ENCODE measurements at places on chromosomes 5 and 9.

DNA sequence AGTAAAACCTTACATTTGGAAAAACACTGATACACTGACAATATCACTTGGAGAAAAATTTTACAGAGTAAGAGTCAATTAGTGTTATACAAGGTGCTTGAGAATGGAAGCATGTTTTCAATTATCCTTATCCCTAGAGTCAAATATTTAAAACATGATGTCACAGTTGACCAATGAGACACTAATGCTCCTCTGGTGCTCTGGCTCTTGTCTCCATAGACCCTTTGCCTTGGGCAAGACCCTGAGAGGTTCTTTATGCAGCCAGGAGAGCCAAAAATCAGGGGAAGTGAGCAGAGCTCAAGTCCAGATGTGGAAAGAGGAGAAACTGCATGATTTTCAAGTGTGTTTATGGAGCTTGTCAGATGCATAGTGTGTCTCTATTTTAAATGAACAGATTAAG, 153.9 kb downstream of the MARCHF11 start:
- DNase-seq = no peak

- peak; percentile 60 for DNase-seq
These were observed 118.0 kb downstream of the ESM1 start for GRCh38 chr5:54867310-54867944.

DNA sequence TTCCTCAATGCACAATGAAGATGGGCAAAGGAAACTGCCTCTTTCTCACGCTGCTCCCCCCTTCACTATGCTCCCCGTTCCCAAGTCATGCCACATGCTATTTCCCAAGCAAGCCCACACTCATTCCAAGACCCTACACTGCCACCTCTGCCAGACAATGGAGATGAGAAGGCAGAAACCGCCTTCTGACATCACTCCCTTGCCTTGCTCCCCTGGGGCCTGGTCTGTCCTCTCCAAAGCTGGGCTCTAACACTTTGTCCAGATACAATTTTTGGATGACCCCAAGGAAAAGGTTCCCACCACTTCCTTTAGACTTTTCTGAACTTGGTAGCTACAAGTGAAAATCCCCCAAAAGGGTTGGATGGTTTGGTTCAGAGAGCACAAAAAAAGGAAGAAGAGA, 7.2 kb upstream of the ADRA1B start:
- DNase-seq = no peak

DNA sequence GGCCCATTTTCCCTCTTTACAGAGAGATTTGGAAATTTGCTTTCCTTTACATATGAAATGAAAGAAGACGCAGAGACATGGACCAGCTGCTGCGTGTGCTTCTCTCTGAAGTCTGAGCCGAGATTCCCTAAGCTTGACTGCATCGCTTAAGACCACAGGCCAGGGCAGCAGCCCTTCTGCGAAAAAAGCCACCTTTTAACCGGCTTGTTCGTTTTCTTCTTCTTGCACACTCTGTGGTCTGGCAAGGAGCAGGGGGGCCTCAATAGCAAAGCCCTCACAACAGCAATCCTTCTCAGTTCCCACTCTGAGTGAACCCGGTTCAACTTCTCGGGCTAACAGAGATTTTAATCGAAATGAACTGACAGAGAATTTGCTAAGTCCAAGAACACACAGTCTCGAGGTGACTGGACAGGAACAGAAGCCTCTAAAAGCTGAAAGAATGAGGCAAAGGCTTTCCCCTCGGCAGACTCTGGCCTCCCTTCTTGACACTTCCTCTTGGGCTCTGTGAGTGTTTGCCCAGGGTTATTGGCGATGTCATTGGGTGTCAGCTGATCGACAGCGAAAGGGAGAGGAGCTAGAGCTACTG, 512.9 kb upstream of the KLF4 start:
- peak; percentile 10 for DNase-seq

DNA sequence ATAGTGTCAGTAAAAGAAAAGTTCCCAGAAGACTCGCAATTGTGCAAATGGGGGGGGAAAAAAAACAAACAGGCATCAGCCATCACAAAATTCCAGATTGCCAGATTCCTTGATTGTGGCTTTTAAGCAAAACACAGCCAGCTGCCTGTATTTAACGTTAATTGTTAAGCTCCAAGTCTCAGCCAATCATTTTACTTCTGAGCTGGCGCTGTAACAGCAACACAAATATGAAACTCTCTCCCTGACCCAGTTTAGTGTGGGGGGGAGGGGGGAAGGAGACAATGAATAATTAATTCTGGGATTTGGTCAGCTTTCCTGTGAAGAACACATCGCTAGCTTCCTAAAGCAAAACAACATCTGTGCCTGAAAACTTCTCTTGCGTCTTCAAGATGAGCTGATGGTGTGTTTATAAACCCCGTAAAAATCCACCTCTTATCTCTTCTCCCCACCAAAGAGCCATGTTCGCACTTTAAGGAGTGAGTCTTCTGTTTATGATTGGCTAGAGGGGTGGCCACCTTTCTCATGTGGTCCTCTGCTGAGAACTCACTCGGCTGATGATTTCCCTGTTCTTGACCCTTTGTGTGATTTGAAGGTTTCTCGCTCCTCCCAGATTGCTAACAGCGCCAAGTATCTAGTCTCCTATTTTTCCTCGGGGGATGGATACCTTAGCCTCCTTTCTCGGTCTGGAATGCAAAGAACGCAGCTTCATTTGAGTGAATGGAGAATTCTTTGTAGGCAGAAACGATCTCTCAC, 160.2 kb upstream of the DAPK1 start:
- peak; percentile 84 for DNase-seq

DNA sequence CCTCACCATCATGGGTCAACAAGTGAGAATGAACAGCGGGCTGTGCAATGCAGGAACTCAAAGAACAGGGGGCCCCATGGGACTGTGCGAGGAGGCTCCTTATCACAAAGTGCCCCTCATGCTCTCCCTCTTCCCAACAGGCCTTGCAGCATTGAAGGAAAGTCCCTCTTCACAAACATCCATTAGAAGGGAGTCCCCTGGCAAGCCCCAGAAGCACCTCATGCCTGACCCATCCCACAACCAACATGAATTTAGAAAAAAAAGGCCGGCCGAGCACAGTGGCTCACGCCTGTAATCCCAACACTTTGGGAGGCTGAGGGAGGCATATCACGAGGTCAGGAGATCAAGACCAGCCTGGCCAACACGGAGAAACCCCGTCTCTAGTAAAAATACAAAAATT, 122.6 kb upstream of the FSTL4 start:
- no peak for DNase-seq

DNA sequence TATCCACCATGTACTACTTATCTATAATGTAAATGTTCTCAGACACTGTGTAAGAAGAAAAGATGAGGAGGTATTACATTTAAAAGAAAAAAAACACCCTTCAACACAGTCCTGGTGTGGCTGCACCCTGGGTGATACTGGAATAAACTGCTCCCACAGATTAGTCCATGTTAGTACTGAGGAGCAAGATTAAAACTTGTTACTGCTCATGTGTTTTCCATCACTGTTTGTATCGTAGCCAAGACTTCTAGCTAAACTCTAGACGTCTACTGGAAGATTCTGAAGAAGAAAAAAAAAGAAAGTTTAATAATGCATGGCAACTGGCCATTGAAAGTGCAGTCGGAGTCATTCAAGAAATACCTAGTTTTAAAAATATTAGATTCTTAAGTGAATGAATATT, at the start of gene ASPN:
TSS of gene ASPN (minus strand) at position 178 of the 400 bp plus-strand sequence.
- no peak for DNase-seq

DNA sequence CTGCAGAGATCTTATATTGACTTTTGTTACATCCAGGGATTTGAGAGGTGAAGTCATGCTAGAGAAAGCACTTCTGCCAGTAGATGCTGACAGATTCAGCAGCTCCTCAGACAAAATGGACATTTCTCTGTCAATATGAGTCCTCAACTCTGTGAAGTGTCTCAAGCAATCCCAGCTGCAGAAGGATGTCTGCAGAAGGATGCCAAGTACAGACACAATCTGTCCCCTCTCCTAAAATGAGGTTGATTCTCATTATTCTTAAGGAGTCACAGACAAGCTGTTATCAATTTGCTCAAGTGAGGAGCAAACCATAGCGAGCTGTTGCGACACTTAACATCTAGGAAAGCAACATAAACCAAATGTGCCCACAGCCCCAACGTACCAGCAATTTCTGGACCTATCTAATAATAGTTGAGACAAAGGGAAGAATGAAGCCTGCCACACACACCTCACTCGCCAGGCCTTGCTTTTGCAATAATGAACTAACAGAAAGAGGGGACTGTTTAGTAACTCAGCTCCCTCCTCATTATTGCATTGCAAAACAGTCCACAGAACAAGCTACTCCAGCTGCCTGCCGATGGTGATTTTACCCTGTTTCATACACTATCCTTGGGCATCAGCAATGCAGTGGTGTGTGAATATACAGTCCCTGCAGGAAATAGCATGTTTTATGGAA, 364.2 kb upstream of the PDE4D start:
- DNase-seq = peak; percentile 8

DNA sequence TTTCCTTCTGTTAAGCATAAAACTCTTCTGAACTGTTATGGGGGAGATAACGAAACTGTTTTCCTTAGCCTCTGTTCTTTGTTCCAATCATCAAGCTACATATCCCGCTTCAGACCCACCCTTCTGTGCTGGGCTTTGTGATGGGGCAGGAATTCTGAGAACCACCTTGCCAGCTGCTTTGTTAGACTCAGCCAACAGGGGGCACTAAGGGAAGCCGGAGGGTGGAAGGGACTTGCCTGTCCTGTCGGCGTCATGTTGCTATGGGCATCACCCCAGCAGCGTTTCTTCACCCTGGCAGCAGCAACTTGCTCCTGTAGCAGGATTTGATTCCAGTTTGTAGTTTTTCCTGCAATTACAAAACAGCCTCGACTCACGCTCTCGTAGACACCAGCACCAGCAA, 169.1 kb downstream of the CAAP1 start:
- no peak for DNase-seq

DNA sequence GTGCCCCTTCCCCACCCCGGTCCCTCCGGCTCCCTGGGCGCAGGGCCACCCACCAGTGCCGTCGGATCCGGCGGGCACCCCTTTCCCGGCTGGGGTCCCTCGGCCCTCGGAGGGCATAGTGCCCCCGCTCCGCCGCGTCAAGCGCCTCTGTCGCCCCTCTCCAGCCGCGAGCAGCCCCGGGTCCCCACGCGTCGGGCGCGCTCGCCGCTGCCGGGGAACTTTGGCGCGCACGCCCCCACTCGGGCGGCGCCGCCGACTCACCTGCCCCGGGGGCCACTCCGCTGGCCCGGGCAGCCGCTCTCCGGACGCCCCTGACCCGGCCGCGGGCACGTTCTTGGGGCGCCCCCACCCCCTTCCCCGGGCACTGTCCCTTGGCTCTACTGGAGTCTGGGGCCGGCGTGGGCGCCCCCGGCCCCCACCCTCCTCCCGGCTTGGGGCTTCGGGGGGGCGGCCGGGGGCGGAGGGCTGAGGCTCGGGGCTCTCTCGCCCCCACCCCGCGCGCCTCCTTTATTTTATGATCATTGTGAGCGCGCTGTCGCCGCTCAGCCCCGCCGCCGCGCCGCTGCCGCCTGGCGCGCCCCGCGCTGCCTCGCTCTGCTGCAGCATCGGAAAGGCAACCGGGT, 1.1 kb upstream of the FAM78A start:
- no peak for DNase-seq

- no peak for DNase-seq
These were observed at the start of gene GMCL2 for GRCh38 chr5:178187014-178187413. Gene GMCL2 (minus strand): TSS chr5:178187371. CDS start chr5:178187299, 72 bp downstream.

DNA sequence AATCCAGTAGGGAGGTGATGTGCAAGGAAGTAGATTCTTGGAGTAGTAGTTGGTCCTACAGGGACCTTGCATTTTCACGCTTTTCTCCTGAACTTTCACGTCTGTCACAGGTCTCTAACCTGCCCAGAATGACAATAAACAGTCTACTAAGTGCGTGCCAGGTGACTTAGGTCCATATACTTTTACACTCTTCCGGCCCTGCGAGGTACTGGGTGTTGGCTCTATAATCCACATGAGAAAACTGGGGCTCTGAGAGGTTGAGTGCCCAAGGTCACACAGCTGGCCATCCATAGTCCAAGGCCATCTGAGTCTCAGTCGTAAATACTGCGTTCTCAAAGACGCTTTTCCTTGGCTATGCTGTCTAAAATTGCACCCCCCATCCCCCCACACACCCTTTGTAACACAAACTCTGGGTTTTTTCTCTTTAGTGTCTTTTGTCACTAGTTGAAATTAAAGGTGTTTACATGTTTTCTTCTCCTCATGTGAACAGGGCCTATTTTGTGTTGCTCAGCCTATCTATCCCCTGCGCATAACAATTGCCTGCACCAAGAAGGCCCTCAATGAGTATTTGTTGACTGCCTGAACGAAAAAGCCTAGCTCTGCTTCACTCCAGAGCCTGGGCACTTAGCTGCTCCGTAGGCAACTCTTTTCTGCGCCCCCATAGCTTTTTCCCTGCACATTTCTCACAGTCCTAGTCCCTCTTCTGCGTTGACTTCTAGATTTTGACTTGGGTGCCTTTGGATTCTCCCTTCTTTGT, 943 bp downstream of the SFXN1 start:
- DNase-seq = no peak

- peak; percentile 94 for DNase-seq
These were observed at the start of gene MEGF9 for GRCh38 chr9:120714088-120714845. Gene MEGF9 (minus strand): TSS chr9:120714470. CDS start chr9:120714358, 112 bp downstream.

DNA sequence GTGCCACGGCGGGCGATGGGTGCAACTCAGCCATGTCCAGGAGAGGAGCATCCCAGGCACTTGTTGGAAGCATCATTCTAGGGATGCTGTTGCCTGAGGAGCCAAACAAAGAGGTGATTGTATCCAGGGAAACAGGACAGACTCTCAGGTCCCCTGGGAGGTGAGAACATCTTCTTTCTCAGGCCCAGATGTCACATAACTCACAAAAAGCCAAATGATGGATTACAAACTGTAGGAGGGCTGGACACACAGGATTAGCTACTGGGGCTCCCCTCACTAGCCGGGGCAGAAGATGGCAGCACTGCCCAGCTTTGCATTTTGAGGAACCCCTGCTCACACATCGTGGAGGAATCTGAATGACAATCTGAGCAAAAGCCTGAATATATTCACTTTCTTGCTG, 64.7 kb upstream of the NFIL3 start:
- DNase-seq = peak; percentile 13

- DNase-seq = peak; percentile 92
These were observed 125.1 kb downstream of the GAS1 start for GRCh38 chr9:86822006-86822801.

DNA sequence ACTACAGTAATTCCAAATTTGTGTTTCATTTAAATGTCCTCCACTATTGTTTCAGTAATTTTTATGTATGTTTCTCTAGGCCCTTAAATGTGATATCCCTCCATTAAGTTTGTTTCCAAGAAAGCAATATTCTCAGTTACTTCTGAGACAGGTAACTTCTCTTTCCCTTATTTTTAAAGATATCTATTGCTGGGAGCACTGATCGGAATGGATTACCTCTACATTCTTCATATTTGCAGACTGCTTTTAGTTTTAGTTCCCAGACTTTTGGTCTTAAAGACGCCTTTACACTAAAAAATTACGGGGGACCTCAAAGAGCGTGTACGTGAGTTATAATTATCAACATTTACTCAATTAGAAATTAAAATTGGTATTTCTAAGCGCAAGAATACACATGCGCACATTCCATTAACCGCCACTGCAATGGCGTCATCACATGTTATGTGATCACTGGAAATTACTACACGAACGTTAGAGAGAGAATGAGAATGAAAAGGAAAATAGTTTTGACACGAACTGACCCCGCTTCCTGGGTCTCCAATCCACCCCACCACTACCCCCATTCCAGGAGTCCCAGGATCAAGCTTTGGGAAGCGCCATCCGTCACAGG, 519 bp upstream of the RAD50 start:
- DNase-seq = no peak

GRCh38 chr9:135230386-135230765, 142.9 kb downstream of the OLFM1 start:
- DNase-seq = no peak

GRCh38 chr5:77423022-77423750, 68.9 kb downstream of the WDR41 start:
- DNase-seq = no peak

- DNase-seq = no peak
These were observed 572 bp downstream of the SCGB3A1 start for GRCh38 chr5:180590543-180591310.

Measured in amniotic epithelial cell (primary cell).